Activated CD4-positive, alpha-beta memory T cell treated with anti-CD3 and anti-CD28 coated beads for 36 hours (primary cell): ENCODE measurements at places on chromosomes 11 and 22. TPM values are rescaled to one million over a fixed set of nuclear protein-coding genes. Genes with fewer than 3 reads are reported as not detected.

GRCh38 chr11:4664786-4665185 lies 21.0 kb downstream of the OR51E1 start:
- DNase-seq, result no peak

DNA sequence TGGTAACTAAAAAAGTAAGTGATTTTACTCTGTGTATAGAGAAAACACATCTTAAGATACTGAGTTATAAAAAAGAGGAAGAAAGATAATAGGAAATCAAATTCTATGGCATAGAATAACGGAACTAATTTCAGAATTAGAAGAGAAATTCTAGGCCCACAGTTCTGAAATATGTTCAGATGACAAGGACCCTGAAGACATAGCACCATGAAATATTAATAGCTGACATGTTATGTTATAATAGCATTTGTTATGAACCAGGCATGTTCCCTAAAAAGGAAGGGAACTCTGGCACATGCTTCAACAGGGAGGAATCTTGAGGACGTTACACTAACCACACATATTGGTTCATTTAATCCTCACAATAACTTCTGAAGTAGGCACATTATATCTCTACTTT lies 32.7 kb downstream of the PRDM10 start:
- no peak for DNase-seq

- DNase-seq, result no peak
Measured at GRCh38 chr11:133898031-133898769, 52.9 kb upstream of the SPATA19 start.

GRCh38 chr11:2194877-2195755 lies 23.5 kb upstream of the TH start:
- DNase-seq, result peak; percentile 58

DNA sequence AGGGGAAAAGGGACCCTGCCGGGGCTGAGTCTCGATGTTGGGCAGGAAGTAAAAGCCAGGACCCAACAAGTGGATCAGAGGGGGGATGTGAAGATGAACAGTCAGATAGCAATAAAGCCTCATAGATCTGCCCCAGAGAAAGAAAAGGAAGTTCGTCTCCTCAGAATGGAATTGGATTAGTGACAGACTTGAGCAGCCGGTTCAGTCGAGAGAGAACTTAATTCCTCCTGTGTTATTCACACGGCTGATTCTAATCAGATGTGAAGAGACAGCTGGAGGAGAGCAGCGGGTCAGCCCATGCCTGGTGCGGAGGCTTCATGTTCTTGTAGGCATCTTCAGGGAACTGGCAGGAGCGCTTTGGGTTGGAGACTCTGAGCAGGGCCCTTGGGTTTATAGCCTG lies 29.3 kb upstream of the CABP7 start:
- no peak for DNase-seq

ME3 gene
- total RNA-seq, result 2.8 TPM

GRCh38 chr22:23376256-23376655 lies 195.9 kb downstream of the BCR start:
- peak; percentile 72 for DNase-seq

DNA sequence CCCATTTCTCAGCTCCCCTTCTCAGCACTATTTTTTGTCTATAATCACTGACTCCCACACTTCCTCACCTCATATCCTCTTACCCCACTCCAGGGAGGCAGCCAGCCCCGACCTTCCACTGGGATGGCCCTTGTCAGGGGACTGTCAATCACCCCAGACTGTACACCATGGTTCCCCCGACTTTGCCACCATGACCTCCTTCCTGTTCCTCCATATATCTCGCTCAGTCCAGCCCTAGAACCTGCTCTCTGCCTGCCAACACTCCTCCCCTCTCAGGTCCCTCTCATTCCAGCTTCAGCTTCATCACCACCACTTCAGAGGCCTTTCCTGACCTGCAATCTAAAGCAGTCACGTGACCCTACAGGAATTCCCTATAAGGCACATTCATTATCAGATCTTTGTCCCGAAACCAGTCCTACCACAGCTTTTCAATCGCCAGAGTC lies 16.5 kb downstream of the PRPF19 start:
- DNase-seq, result no peak

DNA sequence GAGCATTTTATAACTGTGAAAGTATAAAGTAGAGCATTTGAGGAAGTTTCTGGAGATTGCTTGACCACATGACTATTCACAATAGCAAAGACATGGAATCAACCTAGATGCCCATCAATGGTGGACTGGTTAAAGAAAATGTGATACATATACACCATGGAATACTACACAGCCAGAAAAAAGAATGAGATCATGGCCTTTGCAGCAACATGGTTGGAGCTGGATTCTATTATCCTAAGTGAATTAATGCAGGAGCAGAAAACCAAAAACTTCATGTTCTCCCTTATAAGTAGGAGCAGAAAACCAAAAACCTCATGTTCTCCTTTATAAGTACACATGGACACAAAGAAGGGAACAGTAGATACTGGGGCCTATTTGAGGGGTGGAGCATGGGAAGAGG lies 30.3 kb downstream of the UVRAG start:
- DNase-seq, result no peak

GRCh38 chr11:26651916-26652315 lies 69.9 kb downstream of the SLC5A12 start:
- no peak for DNase-seq

MEN1 gene
- total RNA-seq, result 31.3 TPM

TREH gene
- total RNA-seq, result not detected

GRCh38 chr11:12893787-12894672 lies 115.1 kb upstream of the RASSF10 start:
- DNase-seq, result peak; percentile 66

- no peak for DNase-seq
Measured at GRCh38 chr11:14258221-14258935, 100.6 kb downstream of the RRAS2 start.

CDHR5 gene
- not detected for total RNA-seq
